Fibroblast of skin of right biceps (primary cell): ENCODE measurements at places on chromosomes 2 and 18.
A peak's percentile ranks its signal among the peaks of the same experiment; 100 is the strongest.

DNA sequence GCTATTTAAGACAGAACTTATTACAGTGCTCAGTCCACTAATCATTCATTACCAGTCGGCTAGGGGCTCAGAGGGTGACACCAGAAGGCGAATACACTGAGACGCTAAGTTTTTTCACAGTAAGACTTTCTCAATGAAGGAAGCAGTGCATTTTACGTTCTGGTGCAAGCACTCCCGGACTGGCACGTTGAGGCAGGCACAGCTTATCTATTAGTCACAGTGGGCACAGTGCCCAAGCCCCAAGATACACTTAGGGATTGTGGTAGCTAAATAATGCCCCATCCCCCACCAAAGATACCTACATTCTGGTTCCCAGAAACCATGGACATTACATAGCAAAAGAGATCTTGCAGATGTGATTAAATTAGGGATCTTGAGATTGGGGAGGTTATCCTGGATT is 32.6 kb upstream of the BCL11A start:
- DNase-seq: peak; percentile 7

GRCh38 chr2:86622519-86623042 is 1.1 kb downstream of the RNF103 start:
- DNase-seq: peak; percentile 15

- peak; percentile 54 for DNase-seq
These were observed 1.4 kb downstream of the CYRIA start for GRCh38 chr2:16664052-16664731.

DNA sequence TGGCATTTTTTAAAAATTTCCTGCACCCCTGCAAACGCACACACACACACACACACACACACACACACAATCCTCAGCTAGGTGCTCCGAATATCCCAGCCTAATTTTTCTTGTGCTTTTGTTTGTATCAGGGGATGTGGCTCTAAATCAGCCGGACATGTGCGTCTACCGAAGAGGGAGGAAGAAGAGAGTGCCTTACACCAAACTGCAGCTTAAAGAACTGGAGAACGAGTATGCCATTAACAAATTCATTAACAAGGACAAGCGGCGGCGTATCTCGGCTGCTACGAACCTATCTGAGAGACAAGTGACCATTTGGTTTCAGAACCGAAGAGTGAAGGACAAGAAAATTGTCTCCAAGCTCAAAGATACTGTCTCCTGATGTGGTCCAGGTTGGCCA is 1.8 kb downstream of the HOXD13 start:
- no peak for DNase-seq

GRCh38 chr2:200944467-200945394 is 18.7 kb downstream of the ORC2 start:
- DNase-seq: peak; percentile 92
